ENCODE measurements at places on chromosomes 1 and 21.
A peak's percentile ranks its signal among the peaks of the same experiment; 100 is the strongest.

GRCh38 chr21:37119421-37120218, 46.6 kb downstream of the TTC3 start:
- DNase-seq = no peak

- DNase-seq = no peak
These were observed 5.1 kb upstream of the EPHB2 start for GRCh38 chr1:22705586-22705985.

GRCh38 chr21:44628707-44629391, 2.0 kb downstream of the KRTAP10-9 start:
- DNase-seq = no peak

DNA sequence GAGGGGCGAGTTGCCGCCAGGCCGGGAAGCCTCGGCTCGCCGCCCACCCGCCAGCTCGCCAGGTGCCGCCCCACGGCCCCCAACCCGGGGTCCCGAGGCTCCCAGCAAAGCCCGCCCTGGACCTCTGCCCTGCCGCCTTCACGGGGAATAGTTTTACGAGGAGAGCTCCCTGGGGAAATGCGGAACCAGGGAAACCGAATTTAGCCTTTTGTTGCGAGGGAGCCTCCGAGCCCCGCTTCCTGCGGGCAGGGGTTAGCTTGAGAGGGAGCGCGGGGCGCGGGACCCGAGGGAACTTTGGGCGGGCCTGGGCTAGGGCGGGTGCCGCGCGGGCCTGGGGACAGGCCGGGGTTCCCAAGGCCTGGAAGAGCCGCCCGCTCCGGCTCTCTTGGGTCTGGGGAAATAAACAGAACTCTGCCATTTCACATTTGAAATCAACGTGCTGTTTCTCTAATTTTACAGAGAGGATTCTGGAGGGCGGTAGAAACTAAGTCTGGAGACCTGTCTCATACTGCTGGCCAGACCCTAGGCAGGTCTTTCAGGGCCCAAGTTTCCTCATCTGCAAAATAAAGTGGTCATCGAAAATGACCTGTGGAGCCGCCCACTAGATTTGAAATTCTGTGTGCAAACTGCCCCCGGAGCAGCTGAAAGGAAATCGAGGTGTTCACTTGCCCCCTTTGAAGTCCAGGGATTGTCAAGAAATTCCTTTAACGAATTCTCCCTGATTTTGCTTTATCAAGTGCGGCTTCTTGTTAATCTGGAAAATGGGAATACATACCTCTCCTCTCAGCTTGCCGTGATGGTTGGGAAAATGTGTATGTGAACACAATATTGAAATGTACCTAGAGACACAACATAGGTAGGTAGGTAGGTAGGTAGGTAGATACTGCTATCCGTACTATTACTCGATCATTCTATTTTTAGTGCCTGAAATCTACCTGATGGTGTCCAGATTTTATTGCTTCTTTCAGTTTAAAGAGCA, 749 bp upstream of the GLUL start:
- peak; percentile 14 for DNase-seq

GRCh38 chr1:97108179-97108578, 386.6 kb downstream of the PTBP2 start:
- DNase-seq = no peak

- no peak for DNase-seq
These were observed 158.8 kb downstream of the URB2 start for GRCh38 chr1:229784834-229785233.

GRCh38 chr1:14910984-14911721, 242.4 kb upstream of the TMEM51 start:
- no peak for DNase-seq

GRCh38 chr1:178142806-178143205, 48.9 kb downstream of the RASAL2 start:
- no peak for DNase-seq

- peak; percentile 66 for DNase-seq
These were observed 91.0 kb upstream of the KCNA3 start for GRCh38 chr1:110765640-110766335.

DNA sequence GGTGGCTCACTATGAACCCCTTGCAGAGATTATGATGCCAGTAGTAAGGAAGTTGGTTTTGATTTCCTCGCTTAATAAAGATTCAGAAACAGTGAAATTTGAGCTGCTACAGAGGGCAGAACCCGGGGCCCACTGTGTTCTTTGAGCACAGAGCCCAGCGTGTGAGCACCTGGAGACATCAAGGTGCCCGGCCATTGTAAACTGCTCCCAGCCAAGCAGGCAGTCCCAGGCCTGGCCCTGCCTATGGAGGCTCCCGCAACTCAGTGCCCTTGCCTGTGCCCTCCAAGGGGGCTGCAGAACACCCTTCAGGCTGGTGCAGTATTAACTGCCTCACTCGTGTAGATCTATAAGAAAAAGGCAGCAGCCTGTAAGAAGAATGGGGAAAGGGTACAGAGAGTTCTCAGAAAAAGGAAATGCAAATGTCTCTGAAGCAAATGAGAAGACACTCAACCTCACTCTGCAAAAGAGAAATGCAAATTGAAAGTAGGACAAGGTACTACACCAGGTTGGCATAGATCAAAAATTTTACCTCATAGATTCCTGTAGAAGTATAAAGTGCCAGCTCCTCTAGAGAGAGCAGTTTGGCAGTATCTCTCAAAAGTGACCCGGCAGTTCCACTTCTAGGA, 323.7 kb downstream of the HHAT start:
- no peak for DNase-seq

GRCh38 chr1:39842836-39843235, 40.5 kb downstream of the TRIT1 start:
- DNase-seq = no peak

GRCh38 chr1:205495237-205495823, 9.1 kb upstream of the CDK18 start:
- no peak for DNase-seq

GRCh38 chr1:46615735-46616134, 876 bp downstream of the MOB3C start:
- peak; percentile 18 for DNase-seq

- no peak for DNase-seq
These were observed 13.0 kb upstream of the PEAR1 start for GRCh38 chr1:156880473-156880872.

GRCh38 chr1:53503433-53504217, 44.4 kb downstream of the DMRTB1 start:
- DNase-seq = no peak
